Activated CD4-positive, alpha-beta T cell treated with anti-CD3 and anti-CD28 coated beads for 36 hours (primary cell): ENCODE measurements at places on chromosomes 4 and X. TPM values are rescaled to one million over a fixed set of nuclear protein-coding genes. Genes with fewer than 3 reads are reported as not detected.

CPEB2 gene
- total RNA-seq: 6.7 TPM

ARHGAP36 gene
- not detected for total RNA-seq

SSX4B gene
- not detected for total RNA-seq

NOX1 gene
- not detected for total RNA-seq

CXCL10 gene
- total RNA-seq: 1.1 TPM

EREG gene
- not detected for total RNA-seq

RIBC1 gene
- 0.46 TPM for total RNA-seq

RTL5 gene
- 0.33 TPM for total RNA-seq

RRH gene
- total RNA-seq: not detected

ERCC6L gene
- total RNA-seq: 11.7 TPM

GLRA2 gene
- not detected for total RNA-seq

POLN gene
- 2.3 TPM for total RNA-seq

MEPE gene
- total RNA-seq: not detected

GRCh38 chr4:102263024-102263787, 82.1 kb downstream of the SLC39A8 start:
- peak; percentile 20 for DNase-seq

- DNase-seq: no peak
These were observed 213.5 kb downstream of the VEGFC start for GRCh38 chr4:176579226-176579625.

- DNase-seq: no peak
These were observed 20.5 kb downstream of the ARSJ start for GRCh38 chr4:113958766-113959538.

DNA sequence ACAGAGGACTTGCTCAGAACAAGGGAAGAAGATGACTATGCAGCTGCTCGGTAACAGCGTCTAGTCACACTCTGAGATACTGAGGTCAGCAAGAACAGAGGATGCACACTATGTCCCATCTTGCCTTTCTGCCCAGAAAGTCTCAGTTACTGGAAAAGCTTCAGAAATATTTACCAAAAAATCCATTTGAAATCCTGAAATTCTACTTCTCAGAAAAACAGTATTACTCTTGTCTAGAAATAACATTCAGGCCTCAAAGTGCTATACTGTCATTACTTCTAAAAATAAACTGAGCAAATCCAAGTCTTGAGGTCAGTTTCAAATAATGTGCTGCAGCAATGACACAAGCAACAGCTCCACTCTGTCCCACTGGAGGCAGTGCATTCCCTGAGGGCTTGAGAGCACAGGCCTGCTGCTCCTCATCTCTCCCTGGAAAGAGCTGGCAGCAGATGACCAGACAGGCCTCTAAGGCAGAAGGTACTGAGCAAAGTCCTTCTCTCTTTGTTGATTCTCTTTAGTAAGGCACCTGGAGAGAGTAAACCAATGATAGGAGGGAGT, 76.9 kb downstream of the CAMK2D start:
- peak; percentile 67 for DNase-seq

- DNase-seq: peak; percentile 47
These were observed 807 bp downstream of the PGRMC1 start for GRCh38 chrX:119236623-119237561.

GRCh38 chr4:113349430-113349829, 300.0 kb downstream of the ANK2 start:
- no peak for DNase-seq

DNA sequence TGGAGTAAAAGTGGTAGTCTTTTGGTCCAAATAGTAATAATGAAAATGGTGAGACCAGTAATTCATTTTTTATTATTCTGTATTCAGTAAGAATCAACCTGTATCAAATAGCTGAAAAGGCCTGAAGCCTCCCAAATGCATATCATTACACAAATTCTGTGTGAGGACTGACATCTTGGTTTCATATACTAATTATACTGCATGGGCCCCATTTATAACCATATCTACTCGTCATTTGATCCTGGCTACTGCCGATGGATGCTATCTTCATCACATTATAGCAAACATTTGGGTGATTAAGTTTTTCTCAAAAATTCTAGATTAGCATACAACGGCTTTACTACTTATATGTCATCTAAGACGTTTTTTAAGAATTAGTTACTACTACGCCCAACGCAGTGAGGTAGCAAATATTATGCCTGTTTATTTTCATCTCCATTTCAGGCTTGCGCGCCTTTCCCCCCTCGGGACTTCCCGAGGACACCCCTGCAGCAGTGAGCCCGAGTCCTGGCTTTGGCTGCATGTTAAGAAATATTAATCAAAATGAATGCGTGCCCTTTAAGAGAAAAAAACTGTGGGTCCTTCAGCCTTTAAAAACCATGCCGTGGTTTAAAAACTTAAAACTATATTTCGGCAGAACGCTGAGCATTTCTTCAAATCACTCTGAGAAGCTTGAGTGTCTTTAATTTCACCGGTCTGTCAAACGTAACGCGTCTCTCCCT, 814 bp upstream of the MMAA start:
- peak; percentile 34 for DNase-seq

DNA sequence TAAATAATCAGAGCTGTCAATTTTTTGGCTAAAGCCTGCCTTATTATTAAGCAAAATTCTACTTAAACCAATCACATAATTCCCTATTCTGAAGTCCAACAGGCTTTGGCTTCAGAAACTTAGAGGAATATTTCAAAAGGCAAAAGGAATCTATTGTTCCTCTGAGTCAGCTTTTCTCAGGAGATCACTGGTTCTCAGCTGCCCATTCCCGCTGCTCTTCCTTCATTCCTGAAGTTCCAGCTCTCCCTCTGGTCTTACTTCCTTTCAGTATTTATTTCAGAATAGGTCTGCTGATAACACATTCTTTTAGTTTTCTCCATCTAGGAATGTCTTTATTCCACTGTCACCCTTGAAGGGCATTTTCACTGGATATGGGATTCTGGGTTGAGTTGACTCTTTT, 133.7 kb downstream of the SOWAHB start:
- DNase-seq: no peak

- DNase-seq: peak; percentile 74
These were observed 722 bp upstream of the EFHC2 start for GRCh38 chrX:44344194-44344593.

DNA sequence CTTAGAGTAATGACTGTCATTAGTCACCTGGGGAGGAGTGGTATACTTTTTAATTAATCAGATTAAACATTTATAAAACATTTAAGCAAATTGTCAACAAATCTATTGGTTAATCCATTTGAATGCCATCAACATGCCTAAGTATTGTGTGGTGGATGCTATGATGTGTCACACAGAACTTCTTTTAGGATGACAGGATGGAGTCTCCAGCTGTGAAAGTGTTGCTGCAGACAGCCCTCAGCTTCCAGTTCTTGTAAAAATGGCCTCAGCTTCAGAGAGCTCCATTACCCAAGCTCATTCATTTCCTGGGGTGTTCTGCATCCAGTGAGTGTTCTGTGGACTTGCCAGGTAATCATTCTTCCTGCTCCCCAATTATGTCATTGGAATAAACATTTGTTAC, 74.3 kb upstream of the CLNK start:
- DNase-seq: no peak

DNA sequence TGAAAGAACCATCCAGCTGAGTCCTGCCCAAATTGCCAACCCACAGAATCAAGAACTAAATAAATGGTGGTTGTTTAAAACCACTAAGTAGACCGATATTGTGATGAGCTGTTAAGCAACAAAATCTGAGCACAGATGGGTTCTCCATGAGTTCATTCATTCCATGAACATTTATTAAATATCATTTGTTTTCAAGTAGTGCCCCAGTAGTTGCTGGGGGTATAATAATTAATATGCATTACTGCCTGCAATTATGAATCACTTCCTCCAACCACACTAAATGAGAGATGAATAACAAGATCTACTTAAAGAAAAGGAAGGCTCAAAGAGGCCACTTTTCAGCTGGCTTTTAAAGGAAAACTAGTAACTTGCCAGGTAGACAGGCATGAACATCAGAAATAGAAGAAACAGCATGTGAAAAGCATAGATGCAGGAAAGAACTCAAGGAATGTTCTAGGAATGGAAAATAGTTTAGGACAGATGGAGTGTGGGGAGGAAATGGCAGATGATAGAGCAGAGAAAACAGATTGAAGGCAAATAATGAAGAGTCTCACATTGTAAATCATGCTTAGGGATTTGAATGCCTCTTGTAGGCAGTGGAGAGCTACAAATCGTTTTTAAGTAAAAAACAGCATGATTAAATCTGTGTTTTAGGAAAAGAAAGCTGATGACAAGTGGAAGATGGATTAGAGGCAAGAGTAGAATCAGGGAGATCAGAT, 641.7 kb upstream of the DIPK2B start:
- DNase-seq: no peak
